ENCODE measurements at places on chromosomes 5 and 9.

- no peak for DNase-seq
These were observed 146.7 kb downstream of the ROR2 start for GRCh38 chr9:91803151-91803940.

DNA sequence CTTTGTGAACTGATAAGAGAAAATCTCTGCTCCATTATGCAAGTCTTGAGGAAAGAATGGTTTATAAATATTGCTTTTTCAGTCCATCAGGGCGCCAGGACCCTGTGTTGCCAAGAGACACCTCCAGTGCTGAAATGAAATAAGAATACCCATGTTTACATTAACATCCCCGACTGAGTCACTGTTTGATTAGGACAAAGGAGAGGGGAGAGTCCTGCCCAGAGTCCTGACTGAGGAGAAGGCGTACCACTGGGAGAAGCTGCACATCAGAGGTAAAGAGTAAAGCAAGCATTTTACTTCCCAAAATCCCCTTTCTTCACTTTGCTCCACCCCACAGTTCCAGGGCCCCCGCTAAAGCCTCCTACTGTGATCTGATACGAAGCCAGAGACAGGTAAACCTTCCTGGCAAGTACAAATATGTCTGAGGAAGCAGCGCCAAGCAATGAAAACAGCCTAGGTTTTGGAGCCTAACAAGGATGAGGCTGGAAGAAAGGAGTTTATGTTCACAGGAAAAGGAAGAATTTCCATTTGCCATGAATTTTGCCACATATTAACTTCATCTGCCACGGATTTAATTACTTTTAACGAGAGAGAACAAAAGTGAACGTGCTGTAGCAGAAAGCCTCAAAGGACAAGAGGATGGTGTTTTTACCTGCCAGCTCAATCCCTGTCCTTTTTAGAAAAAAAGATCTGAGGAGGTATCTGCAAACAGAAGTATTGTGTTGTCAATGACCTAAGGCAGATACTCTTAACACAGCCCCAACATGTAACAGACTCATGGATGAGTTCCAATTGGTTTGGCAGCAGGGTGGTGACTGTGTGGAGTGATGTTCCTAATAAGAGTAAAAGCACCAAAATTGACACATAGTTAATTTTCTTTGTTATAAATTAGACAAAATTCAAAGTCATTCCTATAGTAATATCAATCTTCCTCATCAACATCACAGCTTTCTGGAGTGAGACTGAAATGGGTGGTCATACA is 209.4 kb upstream of the TLE4 start:
- DNase-seq: no peak

- DNase-seq: no peak
These were observed 1.7 kb upstream of the RXRA start for GRCh38 chr9:134324359-134325095.

DNA sequence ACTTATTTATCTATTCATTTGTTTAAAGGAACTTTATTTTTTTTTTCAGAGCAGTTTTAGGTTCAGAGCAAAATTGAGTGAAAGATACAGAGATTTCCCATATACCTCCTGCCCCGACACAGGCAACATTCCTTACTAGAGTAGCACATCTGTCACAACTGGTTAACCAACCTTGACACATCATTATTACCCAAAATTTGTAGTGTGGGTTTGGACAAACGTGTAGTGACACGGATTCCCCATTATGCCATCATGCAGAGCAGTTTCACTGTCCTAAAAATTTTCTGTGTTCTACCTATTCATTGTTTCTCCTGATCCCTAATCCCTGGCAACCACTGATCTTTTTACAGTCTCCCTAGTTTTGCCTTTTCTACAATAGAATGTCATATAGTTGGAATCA is 57.3 kb upstream of the LHFPL2 start:
- no peak for DNase-seq

GRCh38 chr5:61625137-61625561 is 293.1 kb downstream of the ZSWIM6 start:
- no peak for DNase-seq

DNA sequence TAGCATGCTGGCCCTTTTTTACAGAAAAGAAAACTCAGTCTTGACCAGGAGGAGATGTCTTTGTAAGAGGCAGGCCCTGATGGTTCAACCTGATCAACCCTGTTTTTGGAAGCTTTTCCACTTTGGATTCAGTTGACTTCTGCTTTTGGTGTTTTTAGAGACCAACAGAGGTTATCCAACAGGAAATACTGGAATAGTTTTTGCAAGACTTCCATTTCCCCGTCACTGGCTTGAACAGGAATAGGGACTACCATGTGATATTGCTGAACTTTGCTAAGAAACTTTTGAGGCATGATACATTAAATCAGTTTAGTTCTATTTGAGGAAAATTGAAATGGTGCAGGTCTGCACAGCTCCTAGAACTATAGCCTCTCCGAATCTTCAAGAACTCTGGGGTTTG is 17.1 kb upstream of the DAB2 start:
- DNase-seq: no peak

- DNase-seq: no peak
These were observed 66.4 kb downstream of the PSMB7 start for GRCh38 chr9:124348831-124349230.

GRCh38 chr9:19757745-19758144 is 31.1 kb downstream of the SLC24A2 start:
- no peak for DNase-seq

DNA sequence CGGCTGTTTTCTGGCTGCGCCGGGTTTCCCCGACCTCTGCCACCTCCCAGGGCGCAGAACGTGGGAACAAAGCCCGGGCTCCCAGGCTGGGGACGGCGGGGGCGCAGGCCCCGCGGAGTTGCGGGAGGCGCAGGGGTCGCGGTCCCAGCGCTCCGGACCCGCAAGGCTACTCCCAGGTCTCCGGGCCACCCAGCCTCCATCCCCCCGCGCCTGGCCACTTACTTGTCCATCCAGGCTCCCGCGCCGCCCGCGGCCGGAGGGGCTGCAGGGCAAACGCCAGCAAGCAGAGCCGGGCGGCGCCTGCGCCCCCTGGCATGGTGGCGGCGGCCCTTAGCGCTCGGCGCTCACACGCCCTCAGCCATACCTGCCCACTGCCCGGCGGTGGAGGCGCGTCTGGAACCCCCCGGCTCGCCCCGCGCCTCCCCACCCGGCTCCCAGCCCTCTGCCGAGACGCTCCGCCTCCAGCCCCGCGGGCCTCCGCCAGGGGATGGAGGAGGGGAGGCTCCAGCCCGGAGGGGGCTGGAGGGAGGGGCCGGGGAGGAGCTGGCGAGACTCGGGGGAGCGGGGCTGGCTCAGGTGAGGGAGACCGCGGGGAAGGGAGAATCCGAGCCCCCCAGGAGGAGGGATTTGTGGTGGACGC is at the start of gene ADAM19:
ADAM19 (minus strand) TSS at position 395 of the 640 bp plus-strand sequence; CDS start at position 316, 79 bp downstream.
- DNase-seq: peak; percentile 30

- DNase-seq: no peak
These were observed 128.4 kb downstream of the DNAH5 start for GRCh38 chr5:13816126-13816525.

DNA sequence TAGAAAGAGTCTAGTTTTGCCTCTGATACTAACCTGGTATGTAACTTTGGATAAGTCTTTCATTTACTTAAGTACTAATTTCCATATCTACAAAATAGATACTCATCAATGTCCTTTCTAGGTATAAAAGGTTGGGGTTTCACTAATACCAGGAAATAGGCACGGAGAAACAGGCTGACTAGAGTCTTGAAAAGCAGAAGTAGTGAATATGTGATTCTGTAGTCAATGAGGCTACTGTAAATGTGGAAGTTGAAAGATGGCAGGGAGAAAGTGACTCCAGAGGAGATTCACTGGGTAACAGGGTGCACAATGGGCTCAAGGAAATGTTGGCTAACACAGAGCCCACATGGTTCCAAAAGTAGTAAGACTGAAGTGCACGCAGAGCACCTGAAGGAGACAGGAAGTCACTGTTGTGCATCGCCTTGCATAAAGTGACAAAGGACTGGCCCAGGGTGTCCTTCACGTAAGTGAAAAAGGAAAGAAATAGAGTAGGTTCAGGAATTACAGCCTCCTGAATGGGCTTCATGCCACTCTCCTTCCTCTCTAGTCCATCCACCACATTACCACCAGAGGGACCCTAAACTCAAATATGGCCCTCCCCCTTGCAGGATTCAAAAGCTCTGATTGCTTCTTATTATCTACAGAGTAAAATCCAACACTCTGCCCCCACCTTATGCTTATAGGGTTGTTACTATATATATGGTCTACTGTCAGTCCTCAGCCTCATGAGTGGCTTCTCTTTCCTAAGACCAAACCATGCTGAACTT is 288.0 kb upstream of the SMARCA2 start:
- DNase-seq: no peak

- DNase-seq: no peak
These were observed 237.8 kb downstream of the SEC61B start for GRCh38 chr9:99459919-99460318.

- no peak for DNase-seq
These were observed 41.4 kb upstream of the CCDC112 start for GRCh38 chr5:115337882-115338281.

DNA sequence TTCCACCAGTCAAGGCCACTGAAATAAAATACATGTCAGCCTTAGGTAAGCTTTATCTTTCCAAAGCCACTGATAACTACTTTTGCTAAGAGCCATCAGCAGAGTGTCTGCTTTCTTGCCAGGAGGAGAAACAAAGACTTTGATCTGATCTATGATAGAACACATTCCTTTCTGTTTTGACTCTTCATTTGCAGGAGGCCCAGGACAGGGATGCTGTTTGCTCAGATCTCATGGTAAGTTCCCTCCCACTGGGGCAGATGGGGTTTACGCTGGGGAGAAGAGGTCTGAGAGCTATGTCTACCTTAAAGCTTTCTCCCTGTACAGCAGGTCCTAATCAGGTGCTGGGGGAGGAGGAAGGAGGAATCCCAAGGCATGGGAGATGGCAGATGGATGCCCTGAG is 497.6 kb downstream of the NTRK2 start:
- DNase-seq: no peak

- DNase-seq: no peak
These were observed 1.0 kb upstream of the SAP30L start for GRCh38 chr5:154444556-154445421.

GRCh38 chr5:75856056-75856455 is 138.8 kb upstream of the POC5 start:
- no peak for DNase-seq

DNA sequence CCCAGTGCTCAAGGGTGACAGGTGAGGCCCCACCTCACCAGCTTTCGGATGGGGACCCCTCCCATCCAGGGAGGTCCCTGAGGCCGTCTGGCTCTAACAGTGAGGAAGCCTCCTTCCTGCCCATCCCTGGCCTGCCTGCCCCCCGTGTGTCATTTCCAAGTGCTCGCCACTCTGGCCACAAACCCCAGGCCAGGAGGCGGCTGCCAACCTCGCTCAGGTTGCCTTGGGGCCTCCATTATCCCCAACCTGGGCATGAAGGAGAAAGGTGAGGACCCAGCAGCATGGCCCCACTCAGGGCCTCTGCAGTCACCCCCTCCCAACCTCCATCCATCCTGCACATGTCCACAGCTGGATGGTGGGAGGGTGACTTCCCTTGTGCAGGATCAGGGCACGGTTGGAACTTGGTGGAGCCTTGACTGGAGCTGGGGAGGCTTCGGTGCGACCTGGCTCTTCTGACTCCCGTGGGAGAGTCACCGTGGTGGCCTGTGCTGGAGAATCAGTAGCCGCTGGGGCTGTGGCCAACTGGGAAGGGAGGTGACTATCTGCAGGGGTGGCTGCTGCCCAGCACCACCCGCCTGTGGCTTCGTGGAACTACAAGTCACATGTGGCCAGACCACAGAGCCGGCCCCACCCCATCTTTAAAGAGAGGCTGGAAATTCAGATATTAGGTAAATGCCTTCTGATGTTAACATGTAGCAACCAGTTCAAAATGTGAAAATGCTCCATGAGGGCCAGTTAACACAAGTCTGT is 37.5 kb upstream of the GFPT2 start:
- no peak for DNase-seq

- DNase-seq: no peak
These were observed 107.9 kb upstream of the FREM1 start for GRCh38 chr9:15018096-15018637.

GRCh38 chr5:1322955-1323802 is 21.7 kb downstream of the CLPTM1L start:
- DNase-seq: no peak

- DNase-seq: no peak
These were observed 202.3 kb upstream of the IRX1 start for GRCh38 chr5:3393122-3393919.

- no peak for DNase-seq
These were observed 118.4 kb downstream of the NXNL2 start for GRCh38 chr9:88653406-88653805.

DNA sequence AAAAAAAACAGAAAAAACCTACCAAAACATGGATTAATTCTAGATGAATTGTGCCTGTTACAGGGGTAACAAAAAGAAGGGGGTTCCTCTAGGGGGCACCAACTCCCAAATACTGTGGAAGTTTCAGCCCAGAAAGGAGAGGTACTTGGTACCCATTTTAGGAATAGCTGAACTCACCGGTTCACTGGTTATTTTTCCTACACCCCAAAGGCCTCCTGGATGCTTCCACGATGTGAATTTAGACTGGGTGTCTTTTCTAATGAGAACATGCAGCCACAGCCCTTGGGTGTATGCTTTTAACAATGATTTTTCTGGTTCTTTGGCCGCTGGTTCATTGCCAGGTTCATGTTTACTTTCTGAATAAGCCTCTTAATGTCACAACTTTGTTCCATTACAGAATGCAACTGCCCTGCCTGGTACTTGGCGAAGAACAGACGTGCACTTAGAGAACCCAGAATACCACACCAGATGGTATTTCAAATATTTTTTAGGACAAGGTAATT is 46.7 kb downstream of the GARNL3 start:
- no peak for DNase-seq
